ENCODE measurements at places on chromosomes 5 and 9. TPM values are rescaled to one million over a fixed set of nuclear protein-coding genes. Genes with fewer than 3 reads are reported as not detected.

The DMRTA1 gene
- total RNA-seq, result not detected

The ZNF883 gene
- total RNA-seq, result 1.3 TPM

The SNCAIP gene
- not detected for total RNA-seq

The PRUNE2 gene
- total RNA-seq, result 0.57 TPM

The PCDHGA4 gene
- 0.11 TPM for total RNA-seq

DNA sequence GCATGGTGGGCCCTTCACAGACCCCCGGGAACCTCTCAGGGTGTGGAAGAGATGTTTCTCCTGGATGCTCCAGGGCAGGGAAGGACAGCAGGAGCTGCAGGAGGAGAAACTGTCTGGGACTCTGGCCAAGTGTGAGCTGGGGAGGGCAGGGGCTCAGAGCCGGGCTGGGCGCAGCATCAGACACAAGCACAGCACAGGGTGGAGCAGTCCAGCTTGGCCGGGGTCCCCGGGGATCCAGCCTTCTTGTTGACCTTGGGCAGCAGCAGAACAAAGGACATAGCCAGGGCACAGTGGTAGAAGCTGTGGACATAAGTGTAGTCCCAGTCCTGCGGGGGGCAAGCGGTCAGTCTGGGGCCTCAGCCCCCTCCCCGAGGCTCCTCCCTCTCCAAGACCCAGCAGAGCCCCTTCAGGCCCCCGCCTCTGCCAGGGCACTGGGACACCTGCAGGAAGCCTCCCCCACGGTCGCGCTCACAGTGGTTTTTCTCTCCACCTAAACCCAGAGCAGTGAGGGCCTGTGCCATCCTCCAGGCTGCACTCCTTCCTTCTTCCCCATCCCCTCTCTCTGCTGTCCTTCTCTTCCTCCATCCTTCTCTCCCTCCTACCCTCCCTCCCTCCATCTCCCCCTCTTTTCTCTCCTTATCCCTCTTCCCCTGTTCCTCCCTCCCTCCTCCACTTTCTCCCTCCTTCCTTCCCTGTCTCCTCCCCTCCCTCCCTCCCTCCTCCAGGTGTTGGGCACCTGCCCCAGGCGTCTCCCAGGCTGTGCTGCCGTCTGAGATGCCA lies 10.1 kb downstream of the MYMK start:
- no peak for DNase-seq

DNA sequence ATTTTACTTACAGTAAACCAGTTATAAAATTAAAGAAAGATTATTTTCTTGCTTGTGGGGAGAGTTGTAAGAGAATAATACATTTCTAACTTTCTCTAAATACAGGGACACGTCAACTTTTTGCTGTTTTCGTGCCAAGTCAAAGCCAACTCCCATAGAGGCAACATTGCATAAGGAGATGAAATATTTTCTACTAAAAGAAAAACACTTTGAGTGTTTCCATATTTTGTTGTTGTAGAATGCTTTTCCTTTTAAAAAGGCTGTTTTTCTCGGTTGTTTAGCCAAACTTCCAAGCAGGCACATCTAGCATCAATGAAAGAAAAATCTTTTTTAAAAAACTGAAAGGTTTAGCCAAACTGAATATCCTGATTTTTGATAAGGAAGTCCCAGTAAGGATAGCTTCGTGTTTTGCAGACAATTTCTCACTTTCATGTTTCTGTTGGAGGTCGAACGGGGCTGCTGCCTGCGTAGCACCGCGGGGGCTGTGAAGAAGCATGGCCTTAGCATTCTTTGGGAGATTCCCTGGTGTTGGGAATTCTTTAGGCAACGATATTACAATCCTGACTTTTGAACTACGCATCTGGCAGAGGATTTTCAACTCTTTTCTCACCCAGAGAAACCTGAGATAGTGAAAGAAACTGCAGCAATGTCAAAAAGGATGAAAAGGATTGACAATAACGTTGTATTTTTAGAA lies 108.1 kb upstream of the FBXL7 start:
- no peak for DNase-seq

The PCDHB15 gene
- total RNA-seq, result not detected

- DNase-seq, result no peak
These were observed 512.5 kb downstream of the DMAC1 start for GRCh38 chr9:7287065-7287464.

DNA sequence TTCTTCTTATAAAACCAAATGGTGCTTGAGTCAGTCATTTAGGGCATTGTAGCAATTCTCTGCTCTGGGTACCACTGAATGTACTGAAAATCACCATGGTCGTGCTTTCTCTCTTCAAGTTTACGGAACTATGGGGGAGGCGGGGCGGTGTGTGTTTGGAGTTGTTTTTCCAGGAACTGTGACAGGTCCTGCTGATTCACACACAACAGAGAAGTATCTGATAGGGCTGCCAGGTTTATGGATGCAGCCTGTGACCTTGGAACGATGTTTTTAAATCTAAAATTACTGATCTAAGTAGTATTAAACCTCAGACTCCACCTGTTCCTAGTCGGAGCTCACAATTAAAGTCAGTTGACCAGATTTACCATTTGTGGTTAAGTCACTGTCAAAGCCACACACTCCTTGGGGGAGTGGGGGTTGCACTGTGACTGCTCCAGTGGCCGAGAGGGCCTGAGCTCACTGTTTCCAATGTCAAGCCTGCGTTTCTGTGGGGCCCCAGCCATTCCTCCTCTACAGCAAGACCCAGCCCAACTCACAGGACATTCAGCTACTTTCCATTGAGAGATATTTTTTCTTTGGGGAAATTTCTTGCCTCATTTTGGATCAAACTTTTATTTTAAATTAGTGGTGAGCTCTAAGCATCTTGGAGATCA lies 44.4 kb downstream of the GADD45G start:
- DNase-seq, result no peak

The FUT7 gene
- total RNA-seq, result 1.6 TPM

- DNase-seq, result no peak
These were observed 46.8 kb upstream of the STXBP1 start for GRCh38 chr9:127565231-127565630.

DNA sequence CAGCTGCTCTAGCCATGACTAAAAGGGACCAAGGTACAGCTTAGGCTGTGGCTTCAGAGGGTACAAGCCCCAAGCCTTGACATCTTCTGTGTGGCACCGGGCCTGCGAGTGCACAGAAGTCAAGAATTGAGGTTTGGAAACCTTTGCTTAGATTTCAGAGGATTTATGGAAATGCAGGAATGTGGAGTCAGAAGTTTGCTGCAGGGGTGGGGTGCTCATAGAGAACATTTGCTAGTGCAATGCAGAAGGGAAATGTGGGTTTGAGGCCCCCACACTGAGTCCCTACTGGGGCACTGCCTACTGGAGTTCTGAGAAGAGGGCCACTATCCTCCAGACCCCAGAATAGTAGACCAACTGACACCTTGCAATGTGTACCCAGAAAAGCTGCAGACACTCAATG lies 624.9 kb upstream of the FTMT start:
- no peak for DNase-seq

GRCh38 chr9:138080979-138081378 lies 203.4 kb downstream of the CACNA1B start:
- no peak for DNase-seq

GRCh38 chr9:132412089-132412488 lies 2.1 kb downstream of the CFAP77 start:
- peak; percentile 51 for DNase-seq

The TNFSF8 gene
- 42.3 TPM for total RNA-seq

- DNase-seq, result no peak
These were observed 107.7 kb upstream of the DAPK1 start for GRCh38 chr9:87389936-87390335.

GRCh38 chr5:590346-590745 lies 21.8 kb upstream of the CEP72 start:
- no peak for DNase-seq

The GABRB2 gene
- not detected for total RNA-seq

GRCh38 chr9:110894731-110895130 lies 143.5 kb downstream of the LPAR1 start:
- no peak for DNase-seq

The RNF183 gene
- 0.64 TPM for total RNA-seq

DNA sequence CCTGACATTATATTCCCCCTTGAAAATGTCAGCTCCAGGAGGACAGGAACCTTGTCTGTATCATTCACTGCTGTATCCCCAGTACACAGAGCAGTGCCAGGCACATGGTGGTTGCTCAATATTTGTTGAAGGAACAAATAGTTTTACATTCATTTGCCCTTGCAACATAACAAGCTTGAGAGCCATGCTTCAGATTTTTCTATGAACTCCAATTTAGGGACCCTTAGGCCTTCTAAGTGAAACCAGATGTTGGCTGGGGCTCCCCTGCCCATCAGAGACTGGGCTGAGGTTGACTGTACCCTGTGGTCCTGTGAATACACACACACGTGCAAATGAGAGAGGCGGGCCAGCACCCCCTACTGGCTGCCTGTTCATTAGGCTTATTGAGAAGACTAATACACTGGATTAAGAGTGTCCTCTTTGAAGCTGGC lies 214.9 kb upstream of the WWC1 start:
- peak; percentile 46 for DNase-seq

The FIBCD1 gene
- total RNA-seq, result not detected

- no peak for DNase-seq
These were observed 1.7 kb downstream of the SNCB start for GRCh38 chr5:176628406-176629228.

GRCh38 chr5:152372875-152373274 lies 32.2 kb downstream of the NMUR2 start:
- no peak for DNase-seq

The MLANA gene
- total RNA-seq, result not detected

- DNase-seq, result no peak
These were observed 147.4 kb upstream of the KLF9 start for GRCh38 chr9:70561786-70562395.

The DELE1 gene
- 48.7 TPM for total RNA-seq

DNA sequence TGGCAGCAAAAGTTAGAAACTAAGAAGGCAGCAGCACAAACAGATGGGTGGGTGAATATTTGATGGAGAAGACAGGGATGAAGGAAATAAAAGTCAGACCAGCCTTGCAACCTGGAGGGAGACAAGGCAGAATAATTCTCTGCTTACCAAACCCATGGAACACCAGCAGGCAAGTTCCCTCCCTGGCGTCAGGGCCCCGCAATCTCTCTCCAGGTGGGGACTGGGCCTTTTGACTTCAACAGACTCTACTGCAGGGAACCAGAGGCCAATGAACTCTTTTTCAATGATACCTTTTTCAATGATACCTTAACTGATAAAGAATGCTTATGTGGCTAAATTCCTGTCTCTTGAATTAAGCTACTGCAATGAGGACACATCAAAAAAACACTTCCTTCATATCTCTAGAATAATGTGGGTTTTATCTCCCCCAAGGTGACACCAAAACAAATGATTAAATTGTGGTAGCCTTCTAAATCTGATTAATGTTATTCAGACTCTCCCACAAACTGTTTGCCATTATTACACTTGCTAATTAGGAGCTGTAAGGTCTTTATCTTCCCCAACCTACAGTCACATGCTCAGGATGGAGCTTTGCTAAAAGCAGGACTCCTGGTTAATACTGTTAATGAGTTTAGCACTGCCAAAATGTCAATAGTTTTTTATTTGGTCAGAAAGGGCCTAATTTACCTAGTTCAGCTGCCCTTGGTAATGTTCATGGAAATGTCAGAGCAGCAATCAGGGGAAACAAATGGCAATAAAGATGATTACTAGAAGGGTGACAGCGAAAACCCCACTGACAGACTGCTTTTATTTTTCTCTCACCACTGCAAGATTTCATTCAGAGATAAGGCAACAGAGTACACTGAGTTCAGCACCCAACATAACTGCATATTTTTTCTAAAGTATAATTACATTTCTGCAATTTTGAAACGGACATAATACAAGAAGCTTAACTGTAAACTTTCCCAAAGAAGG lies 165.5 kb downstream of the TSSK1B start:
- DNase-seq, result no peak

DNA sequence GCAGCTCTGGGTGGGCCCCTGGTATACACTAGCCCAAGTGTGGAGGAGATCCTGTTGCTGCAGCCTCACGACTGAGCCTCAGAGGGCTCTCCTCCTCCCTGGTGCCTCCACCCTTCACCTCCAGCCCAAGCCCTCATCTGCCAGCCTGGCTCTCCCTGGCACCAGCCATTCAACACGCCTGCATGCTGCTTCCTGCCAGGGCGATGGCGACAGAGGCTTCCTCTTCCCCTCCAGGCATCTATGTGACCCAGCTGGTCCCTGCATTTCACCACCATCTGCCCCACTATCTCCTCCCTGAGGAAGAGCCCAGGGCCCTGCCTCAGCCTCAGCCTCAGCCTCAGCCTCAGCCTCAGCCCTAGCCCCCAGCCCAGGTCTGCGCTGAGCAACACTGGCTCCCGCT lies 54.8 kb upstream of the ANGPTL2 start:
- no peak for DNase-seq

The IL33 gene
- not detected for total RNA-seq

The NR5A1 gene
- total RNA-seq, result not detected

DNA sequence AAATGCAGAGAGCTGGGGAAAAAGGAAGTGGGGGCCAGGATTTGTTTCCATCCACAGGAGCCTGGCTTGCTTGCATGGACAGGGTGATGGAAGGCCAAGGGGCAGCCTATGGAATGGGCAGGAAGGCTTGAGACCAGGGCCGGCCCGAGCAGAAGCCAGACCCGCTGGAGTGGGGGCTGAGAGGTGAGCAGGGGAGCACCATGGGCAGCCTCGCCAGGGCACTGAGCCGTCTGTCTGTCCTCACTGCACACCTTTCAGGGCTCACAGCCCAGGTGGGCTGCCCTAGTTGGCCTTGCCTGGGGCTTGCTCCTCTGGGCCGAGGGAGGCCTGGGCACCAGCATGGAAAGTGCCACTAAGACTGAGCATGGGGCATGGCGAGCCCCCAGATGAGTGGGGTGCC lies 58.6 kb upstream of the CNOT6 start:
- no peak for DNase-seq

The NDUFS6 gene
- 18.8 TPM for total RNA-seq

DNA sequence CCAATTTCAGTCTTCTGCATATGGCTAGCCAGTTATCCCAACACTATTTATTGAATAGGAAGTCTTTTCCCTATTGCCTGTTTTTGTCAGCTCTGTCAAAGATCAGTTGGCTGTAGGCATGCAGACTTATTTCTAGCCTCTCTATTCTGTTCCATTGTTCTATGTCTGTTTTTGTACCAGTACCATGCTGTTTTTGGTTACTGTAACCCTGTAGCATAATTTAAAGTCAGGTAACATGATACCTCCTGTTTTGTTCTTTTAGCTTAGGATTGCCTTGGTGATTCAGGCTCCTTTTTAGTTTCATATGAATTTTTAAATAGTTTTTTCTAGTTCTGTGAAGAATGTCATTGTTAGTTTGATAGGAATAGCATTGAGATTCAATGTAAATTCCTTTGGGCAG lies 104.9 kb upstream of the SLCO6A1 start:
- no peak for DNase-seq

- peak; percentile 64 for DNase-seq
These were observed 650 bp downstream of the MYORG start for GRCh38 chr9:34375901-34376595.

DNA sequence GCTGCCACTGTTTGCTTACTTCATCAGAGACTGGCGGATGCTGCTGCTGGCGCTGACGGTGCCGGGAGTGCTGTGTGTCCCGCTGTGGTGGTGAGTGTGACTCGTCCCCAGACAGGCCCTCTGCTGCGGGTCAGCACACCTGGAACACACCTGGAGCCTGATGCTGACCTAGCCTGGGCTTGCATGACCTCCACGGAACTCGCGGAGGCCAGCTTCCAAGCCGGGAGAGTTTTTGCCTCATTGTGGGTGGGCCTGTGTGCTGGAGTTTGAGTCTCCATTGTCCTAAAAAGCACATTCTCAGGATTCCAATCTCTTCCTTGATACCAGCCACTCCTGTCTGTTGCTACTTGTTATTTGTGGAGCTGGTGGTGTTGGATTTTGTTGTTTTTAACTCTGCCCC lies 28.1 kb downstream of the SLC22A4 start:
- DNase-seq, result no peak
